ENCODE measurements at places on chromosomes 11 and 22.

DNA sequence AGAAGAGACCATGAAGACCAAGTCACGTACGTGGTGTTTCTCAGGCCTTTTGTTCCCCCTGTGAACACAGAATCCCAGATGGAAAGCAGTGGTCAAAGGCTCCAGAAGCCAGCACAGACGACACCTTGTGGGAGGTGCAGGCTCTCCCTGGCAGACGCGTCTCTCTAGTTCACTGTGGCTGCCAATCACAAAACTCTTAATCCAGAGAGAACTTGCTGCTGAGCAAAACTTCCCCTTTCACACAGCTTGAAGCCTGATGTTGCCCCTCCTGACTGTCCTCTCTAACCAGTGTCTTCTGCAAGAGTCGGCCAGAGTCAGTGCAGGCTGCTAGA is 67.1 kb downstream of the PIWIL3 start:
- peak; percentile 52 for DNase-seq

- no peak for DNase-seq
These were observed 78.8 kb downstream of the CCDC81 start for GRCh38 chr11:86453290-86454030.

DNA sequence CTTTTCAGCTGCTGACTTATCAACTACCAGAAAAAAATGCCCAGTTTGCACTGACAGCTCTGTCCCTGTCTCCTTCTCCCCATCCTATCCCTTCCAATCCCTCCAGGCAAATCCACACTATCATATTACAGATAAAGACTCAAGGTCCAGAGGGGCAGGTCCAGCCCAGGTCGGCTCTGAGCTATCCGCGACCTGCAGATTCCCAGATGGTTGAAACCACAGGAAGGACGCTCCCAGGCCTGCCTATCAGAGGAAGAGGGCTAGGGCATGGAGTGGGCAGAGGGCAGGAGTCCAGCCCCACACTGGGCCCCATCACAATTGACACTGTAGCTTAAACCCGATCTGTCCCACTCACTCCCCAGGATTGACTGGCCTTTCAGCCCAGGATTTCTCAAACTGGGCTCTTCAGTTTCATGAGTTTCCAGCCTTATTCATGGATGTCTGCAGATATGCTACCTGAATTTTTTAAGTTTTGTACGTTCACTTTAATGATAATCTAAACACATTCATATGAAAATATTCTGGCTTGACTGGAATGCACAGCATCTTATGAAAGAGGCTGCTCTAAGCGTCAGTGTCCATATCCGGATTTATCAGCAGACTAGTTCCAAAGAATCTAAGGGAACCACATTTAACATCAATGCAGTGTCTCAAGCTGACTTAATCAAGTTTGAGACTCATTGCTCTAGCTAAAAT is 16.4 kb upstream of the FCHSD2 start:
- no peak for DNase-seq

- no peak for DNase-seq
These were observed 79.0 kb downstream of the BUD13 start for GRCh38 chr11:116693593-116694348.

GRCh38 chr11:117232911-117233409 is 489 bp downstream of the RNF214 start:
- peak; percentile 86 for DNase-seq

- no peak for DNase-seq
These were observed 15.0 kb upstream of the BBS1 start for GRCh38 chr11:66495401-66495854.

GRCh38 chr22:37021041-37021440 is 1.5 kb downstream of the MPST start:
- no peak for DNase-seq

DNA sequence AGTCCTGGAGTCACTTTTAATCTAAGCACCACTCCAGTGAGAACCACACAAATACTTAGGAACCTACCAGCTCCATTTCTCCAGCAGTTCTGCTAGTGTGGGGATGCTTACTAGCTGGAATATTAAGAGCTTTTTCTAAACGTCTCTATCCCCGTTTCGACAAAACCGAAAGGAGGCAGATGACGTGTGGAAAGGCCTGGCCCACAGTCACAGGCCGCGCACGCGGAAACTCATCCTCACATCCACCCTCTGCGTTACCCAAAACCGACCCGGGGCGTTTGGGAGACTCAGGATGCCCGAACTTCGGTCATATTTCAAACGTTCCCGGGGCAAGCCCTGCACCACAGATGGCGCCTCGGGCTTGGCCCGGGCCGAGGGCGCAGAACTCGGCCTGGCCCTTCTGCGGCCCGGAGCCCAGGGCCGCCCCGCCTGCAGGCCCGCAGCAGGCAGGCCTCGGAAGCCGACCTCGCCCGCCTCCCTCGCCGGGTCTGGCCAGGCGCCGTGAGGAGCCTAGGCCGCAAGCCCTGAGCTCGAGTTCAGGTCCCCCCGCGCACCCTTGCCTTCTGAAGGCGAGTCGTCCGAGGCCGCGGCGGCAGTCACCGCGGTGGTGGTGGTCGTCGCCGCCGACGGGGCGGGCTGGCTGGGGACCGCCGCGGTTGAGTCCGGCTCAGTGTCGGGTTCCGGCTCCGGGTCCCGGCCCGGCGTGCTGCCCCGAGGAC is 473 bp downstream of the FNBP4 start:
- DNase-seq, result peak; percentile 72

DNA sequence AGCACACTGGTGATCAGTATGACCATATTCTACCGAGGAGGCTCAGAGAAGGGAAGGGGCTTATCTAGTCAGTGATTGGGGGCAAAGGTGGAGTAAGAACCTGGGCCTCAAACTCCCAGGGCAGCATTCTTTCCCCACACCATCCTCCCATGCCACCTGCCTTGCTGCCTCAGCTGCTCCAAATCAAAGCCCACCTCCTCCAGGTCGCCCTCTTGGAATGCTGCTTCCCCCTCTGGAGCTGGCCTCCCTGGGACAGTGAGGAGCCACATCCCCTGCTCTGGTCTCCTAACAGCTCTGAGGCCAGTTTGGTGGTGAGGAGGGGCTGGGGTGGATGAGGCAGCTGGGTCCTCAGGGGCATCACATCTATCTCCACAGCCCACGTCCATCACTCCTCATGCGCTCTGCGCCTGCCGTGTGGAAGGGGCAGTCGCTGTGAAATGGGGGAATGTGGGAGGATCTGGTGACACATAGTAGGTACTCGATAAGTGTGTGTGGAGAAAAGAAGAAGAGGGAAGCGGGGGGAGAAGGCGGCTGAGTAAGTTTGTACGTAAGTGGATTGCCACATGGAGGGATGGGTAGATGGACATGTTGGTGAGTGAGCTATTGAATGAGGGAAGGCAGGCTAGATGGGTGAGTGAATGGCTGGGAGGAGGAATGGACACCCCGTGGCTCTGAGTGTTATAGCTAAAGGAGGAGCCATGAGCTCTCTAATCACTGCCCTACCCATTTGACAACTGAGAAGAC is 16.1 kb upstream of the ARHGEF17 start:
- no peak for DNase-seq

DNA sequence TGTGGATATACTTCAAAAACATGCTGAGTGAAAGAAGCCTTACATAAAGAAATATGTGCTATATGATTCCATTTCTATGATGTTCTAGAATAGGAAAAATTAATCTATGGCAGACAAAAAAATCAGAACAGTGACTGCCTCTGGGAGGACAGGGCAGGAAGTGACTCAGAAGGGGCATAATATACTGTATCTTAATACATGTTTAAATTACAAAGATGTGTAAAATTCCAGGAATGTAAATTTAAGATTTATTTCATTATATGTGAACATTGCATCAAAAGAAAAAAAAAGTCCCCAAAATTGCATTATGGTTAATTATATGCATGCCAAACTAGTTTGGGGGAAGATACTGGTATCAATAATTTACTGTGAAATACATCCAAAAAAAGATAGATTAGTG is 32.2 kb downstream of the SBF2 start:
- DNase-seq, result no peak

DNA sequence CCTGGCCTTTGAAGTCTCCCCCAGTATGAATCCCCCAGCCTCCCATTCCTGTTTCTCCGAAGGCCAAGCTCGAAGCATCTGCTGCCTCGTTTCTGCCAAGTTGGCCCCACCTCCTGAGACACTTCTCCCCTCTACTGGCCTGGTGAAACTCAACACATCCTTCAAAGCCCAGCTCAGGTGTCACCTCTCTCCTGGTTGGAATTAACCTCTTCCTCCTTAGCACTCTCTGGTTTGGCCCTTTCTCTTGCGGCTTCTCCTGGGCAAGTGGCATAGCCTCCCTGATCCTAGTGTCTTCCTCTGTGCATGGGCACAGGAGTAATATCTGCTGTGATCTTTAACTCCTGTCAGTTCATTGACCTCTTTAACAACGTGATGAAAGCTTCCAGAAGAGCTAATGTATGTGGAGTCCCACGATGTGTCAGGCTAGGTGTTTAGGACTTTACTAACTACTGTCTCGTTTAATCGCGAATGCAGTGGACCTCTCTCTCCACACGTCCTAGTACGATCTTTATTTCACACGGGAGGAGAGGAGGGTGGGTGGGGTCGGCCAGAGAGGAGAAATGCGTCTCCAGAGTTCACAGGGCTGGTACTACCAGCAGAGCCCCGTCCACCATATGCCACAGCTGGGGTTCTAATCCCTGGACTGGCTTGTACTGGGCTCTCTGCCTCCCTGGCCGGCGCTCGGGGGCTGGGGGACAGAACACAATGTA is 826 bp upstream of the PTPRJ start:
- DNase-seq, result peak; percentile 82

DNA sequence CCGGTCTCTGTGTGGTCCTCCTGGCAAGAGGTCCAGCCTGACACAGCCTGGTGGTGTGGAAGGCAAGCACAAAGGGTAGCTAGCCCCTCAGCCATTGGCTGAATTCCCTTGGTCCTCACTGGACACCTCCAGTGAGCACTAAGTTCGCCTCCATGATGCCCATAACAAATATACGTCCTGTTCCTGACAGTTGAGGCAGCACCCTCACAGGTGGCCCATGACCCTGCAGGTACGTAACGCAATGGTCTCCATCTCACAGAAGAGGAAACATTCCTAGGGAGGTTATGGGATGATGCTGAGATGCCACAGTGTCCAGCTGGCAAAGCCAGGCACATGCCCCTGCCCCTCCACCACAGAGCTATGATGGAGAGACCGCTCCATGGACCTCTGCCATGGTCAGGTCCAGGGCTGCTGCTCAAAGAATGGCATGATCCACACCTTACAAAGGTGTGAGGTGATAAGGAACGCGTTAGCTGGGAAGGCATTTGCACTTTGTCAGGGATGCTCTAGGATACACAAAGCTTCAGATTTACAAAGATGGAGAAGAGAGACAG is 1.4 kb upstream of the GNAZ start:
- no peak for DNase-seq

DNA sequence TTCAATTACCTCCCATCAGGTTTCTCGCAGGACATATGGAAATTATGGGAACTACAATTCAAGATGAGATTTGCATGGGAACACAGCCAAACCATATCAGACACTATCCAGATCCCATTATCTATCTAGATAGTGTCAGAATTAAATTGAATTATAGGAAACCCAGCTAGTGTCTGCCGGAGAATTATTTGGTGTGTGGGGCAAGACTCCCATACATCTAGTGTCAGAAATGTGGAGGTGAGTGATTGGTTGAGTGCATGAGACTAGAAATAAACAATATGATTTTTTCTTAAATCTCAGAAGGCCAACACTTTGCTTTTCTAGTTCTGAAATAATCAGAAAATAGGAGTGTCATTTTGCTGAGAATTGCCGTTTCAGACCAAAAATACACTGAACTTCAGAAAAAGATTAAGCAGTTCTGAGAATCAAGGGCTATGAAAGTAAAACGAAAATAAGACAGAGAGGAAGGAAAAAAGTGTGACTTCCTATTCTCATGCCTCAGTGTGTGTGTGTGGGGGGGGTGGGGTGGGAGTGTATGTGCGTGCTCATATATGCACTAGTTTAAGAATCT is 21.3 kb downstream of the CASP12 start:
- no peak for DNase-seq

- no peak for DNase-seq
These were observed 35.3 kb downstream of the BCR start for GRCh38 chr22:23215294-23216241.

DNA sequence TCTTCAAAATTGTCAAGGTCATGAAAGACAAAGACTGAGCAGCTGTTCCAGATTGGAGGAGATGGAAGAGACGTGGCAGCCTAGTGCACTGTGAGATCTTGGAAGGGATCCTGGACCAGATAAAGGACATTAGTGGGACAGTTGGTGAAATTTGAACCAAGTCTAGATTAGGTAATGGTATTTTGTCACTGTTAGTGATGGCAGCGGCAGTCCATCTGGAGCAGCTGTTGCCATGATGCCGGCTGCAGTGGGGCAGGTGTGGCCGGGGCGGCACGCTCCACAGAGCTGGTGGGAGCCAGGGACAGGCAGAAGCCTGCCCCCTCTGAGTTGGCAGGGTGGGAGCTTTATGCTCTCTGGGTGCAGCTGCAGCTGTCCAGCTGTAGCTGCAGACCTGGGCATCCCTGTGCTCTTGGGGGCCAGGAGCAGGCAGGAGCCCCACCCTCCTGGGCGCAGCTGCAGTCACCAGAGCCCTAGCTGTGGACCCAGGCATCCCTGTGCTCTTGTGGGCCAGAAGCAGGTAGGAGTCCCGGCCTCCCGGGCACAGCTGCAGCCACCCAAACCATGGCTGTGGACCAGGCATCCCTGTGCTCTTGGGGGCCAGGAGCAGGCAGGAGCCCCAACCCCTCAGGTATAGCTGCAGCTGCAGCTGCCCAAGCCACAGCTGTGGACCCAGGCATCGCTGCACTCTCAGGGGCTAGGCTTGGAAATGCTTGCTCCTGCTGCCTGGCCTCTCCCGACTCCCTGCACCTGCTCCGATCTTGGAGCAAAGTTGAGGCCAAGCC is 20.7 kb downstream of the DIXDC1 start:
- no peak for DNase-seq

Data from kidney (tissue), 22 donors.